Left renal pelvis (tissue), 4 donors: ENCODE measurements at places on chromosomes 2 and 18.

- DNase-seq = no peak
These were observed 28.7 kb upstream of the MYCN start for GRCh38 chr2:15911686-15912085.

GRCh38 chr2:168348076-168348475 is 100.7 kb upstream of the STK39 start:
- no peak for DNase-seq

DNA sequence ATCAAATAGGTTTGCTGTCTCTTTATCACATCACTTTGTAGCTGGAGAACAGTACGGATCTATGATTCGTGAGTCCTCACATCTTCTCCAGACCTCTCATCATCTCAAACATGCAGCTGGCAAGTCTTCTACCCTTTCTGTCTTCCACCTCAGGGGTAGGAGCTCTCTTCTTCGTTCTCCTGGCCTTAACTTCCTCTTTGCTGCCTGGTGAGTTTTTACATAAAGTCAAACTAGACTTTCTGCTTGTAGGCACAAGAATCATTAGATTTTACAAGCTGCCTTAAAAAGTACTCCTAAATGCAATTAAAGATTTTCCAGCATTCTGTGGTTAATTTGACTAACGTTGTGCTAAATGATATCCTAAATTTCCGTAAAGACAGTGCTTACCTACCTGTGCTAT is 43.7 kb upstream of the TANK start:
- DNase-seq = no peak

GRCh38 chr2:46955764-46956163 is 40.2 kb upstream of the MCFD2 start:
- no peak for DNase-seq

- DNase-seq = no peak
These were observed 15.0 kb upstream of the IL1A start for GRCh38 chr2:112798979-112799975.

DNA sequence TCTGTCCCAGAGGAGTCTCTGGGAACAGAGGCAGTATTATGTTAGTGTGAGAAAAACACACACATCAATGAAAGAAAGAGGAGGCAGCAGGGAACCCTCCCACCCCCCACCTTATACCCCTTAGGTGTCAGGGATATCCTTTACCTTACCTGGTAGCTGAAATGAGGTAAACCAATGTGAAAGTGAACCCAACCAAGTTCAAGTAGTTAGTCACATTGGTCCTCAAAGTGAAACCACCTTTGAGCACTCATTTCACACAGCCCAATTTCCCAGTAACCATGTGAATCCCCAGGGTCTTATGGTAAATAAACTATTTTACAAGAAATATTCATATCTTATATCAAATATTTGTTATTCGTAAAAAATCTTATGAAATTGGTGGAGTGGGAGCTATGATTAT is 377.8 kb downstream of the LRATD1 start:
- DNase-seq = no peak

GRCh38 chr2:161857920-161858319 is 216.1 kb downstream of the DPP4 start:
- DNase-seq = no peak

DNA sequence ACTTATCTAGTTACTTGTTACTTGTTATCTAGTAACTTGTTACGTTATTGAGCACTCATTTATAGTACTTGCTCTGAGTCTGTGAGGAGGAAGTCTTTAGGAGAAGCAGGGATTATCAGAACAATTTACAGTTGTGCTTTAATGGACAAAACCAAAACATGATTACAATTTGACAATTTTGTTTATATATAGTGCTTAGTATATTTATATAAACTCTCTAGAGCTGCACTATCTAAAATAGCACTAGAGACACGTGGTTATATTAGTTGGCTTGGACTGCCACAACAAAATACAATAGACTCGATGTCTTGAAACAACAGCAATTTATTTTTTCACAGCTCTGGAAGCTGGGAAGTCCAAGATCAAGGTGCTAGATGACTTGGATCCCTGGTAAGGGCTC is 78.4 kb downstream of the BMPR2 start:
- DNase-seq = no peak

DNA sequence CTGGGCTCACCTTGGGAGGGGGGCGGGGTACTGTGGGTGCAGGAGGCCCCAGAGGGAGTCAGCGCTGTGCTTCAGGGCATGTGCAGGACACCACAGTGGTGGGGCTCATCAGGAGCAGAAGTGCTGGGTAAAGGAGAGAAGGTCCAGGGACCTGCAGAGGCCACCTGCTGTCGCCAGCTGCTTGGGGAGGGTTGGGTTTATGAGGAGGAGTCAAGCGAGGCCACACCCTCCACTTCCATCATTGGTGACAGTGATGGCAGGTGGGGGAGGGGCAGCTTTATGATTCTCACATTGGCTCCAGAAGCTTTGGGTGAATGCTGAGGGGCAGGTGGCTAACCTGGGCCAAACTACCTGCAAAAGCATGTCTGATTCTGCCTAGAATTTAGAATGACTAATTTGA is 392.6 kb downstream of the HRH4 start:
- no peak for DNase-seq

GRCh38 chr18:56825321-56825720 is 174.2 kb downstream of the WDR7 start:
- DNase-seq = no peak

- DNase-seq = no peak
These were observed 255.4 kb downstream of the AGAP1 start for GRCh38 chr2:235749121-235749770.

- peak; percentile 19 for DNase-seq
These were observed 78.3 kb upstream of the FZD5 start for GRCh38 chr2:207847807-207848544.

DNA sequence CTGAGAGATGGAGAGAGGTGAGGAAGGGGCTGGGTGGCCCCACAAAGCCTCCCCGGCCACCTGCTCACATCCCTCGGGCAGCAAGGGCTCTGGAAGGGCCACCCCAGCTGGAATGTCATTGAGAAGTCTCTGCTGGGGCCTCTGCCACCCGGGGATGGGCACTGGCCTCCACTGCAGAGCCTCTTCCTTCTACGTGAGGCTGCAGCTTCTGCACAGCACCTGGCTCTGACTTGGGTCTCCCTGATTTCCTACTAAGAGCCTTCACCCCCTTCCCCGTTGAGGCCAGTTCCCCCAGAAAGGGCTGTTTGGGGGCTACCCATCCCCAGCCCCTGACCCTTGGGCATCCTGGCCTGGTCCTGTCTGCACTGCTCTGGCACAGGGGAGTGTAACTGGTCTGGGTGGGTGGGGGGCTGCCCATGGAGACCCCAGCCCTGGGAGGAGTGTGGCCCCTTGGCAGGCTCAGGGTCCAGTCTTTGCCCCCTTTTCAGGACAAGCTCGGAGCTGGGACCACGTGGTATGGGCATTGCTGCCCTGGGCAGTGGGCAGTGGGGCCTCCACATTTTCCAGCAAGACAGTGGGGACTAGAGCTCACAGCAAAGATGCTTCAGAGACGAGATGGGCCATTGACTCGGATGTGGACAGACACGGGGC is 5.6 kb downstream of the PDCD1 start:
- no peak for DNase-seq

GRCh38 chr2:202201220-202202160 is 36.9 kb downstream of the SUMO1 start:
- DNase-seq = no peak

- DNase-seq = no peak
These were observed 56.1 kb upstream of the PEX13 start for GRCh38 chr2:60961457-60961856.

GRCh38 chr2:122237450-122237849 is 482.0 kb downstream of the TSN start:
- DNase-seq = no peak

DNA sequence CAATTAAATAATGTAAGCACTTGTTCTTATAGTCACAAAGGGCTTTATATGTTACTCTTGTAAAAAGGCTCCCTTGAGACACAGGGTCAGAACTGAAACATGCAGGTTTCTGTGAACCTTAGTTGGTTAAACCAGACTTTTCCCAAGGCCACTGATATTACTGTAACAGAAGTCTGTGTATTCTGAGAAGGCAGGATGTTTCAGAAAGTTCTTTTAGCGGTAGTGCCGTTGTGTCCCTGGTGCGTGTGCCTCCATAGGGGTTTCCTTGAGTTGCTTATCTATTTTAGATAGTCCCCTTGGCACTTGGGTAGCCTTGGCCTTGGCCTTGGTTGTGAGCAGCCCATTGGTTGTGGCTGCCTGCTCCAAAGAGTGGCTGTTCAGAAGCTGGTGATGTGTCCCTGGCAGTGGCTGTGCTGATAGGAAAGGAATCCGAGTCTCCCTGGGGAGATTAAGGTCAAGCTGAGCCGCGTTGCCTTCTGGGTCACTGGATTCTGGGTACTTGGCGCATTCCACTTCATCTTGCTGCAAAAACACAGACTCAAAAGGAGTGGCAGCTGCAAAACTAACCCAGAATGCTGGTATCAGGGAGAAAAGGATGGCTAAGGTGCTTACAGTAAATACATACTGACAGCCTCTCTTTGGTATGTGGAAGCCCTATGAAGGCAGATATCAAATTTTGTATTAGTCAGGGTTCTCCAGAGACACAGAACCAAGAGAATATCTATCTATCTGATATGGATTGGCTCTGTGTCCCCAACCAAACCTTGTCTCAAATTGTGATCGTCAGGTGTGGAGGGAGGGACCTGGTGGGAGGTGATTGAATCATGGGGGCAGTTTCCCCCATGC is 69.7 kb downstream of the FHOD3 start:
- no peak for DNase-seq

- no peak for DNase-seq
These were observed 3.8 kb downstream of the TGIF1 start for GRCh38 chr18:3453540-3454364.

- DNase-seq = no peak
These were observed 1286.6 kb upstream of the ZEB2 start for GRCh38 chr2:145806546-145806945.

GRCh38 chr18:36464126-36464651 is 166.7 kb downstream of the FHOD3 start:
- no peak for DNase-seq

GRCh38 chr2:120720746-120721375 is 14.8 kb upstream of the GLI2 start:
- DNase-seq = no peak

- no peak for DNase-seq
These were observed 118.0 kb downstream of the KCNE4 start for GRCh38 chr2:223169830-223170605.

GRCh38 chr2:4291430-4291829 is 588.1 kb downstream of the DCDC2C start:
- DNase-seq = no peak

DNA sequence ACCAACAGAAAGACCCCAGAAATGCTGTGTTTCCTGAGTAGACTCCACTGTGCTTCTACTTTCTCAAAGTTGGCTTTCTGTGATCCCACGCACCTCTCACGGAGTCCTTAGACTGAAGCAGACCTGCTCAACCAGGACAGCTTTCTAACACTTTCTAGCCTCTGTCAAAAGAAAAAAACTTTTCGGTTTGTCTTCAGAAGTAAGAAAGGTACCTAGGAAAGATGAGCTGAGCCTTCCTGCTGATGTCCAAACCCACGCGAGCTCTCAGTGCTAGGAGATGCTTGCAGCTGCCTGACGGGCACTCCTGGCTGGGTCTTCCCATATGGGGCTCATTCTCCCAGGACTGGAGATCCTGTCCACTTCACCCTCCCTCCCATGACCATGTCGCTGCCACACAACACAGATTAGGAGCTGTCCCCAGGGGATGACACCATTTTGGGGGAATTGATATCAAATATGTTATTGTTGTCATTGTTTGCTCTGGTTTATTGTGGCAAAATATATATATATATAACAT is 49.2 kb upstream of the DAPL1 start:
- DNase-seq = no peak

GRCh38 chr18:35088921-35089320 is 47.7 kb downstream of the MAPRE2 start:
- no peak for DNase-seq

- no peak for DNase-seq
These were observed 7.9 kb upstream of the OTOF start for GRCh38 chr2:26485725-26486418.

GRCh38 chr2:10471046-10471571 is 23.0 kb upstream of the ODC1 start:
- no peak for DNase-seq

GRCh38 chr2:73717251-73717606 is 19.9 kb downstream of the TPRKB start:
- DNase-seq = no peak

- no peak for DNase-seq
These were observed 32.5 kb downstream of the CCDC68 start for GRCh38 chr18:54926593-54927325.

DNA sequence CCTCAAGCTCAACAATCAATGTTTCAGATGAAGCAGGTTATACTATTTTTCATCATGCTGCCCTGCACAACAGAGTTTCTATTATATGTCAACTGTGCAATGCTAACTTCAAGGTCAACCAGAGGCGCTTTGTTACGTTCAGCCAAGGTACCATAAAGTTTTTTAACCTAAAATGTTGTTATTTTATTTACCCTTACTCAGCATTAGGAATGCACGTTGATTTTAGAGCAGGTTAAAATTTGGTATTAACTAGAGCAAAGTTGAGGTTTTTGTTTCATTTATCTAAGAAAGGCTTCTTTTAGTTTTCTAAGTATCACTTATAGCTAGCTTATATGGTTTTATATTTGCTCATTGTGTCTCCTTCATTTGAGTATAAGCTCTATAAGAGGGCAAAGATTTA is 21.8 kb downstream of the ANKAR start:
- DNase-seq = no peak

DNA sequence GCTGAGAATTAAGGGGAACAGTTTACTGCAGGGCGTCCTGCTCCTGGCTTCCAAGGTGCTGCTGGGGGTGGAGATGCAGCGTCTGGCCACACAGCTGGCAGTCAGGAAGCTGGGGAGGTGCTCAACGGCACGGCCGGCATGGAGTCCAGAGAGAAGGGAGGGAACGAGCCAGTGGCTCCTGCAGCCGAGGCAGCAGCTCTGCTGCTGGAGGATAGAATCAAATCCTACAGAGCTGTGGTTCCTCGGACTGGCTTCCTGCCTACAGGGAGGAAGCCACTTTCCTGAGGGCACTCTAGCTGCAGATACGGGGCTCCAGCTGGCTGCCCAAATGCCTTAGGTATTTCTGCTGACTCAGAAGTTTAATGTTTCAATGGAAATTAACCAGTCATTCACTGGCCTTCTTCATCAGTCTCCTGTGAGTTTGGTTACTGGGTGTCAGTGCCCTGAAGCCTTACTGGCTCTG is 266.3 kb downstream of the TWIST2 start:
- no peak for DNase-seq

DNA sequence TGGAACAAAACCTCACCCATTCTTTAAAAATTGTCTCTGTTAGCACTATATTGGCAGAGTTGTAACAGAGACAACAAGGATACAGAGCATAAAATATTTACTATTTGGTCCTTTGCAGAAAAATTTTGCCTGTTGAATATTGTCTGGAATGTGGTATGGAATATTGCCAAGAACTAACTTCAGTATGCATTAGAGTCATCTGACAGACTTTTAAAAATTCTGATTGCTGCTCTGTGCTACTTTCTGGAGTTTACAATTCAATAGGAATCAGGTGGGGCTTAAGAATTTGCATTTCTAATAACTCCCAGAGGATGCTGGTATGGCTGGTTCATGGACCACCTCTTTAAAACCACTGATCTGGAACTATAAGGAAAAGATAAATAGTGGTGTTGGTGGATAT is 32.8 kb upstream of the NYAP2 start:
- DNase-seq = no peak

- no peak for DNase-seq
These were observed 19.3 kb downstream of the MBOAT2 start for GRCh38 chr2:8984157-8984556.

GRCh38 chr18:1779587-1779986 is 791.7 kb downstream of the METTL4 start:
- no peak for DNase-seq

GRCh38 chr2:25304826-25305596 is 36.7 kb downstream of the DNMT3A start:
- DNase-seq = no peak
